ENCODE measurements at places on chromosomes 1 and 21.

DNA sequence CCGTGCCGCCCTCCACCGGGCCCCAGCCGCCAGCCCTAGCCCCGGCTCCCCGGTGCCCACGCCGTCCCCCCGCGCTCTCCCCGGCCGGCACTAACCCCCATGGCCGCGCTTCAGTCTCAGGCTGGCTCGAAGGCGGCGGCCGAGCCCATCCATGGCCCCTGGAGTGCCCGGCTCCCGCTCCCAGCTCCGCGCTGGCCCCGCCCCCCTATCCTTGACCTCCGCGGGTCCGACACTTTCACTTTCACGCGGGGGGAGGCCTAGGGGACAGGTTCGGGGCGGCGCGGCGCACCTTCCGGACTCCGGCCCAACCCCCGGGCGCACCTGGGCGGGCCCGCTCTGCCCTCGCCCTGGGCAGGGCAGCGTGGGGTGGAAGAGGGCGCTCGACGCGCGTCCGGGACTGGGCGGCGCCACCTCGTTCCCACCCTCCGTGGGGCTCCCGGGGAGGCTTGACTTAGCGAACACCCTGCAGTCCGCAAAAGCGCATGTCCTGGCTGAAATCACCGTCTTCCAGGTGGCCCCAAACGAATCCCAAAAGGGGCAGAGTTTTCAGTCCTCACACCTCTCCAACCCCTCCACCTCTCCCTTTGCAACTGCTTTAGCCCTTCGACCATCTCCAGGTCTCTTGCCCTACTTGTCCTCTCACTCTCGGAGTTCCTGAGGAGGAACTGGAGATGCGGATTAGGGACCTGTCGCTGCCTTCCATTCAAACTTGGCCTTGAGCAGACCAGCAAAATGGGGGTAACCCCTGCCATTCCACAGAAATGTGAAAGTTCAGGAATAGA, 3.9 kb upstream of the DENND2D start:
- no peak for DNase-seq

- DNase-seq, result peak; percentile 29
These were observed 1.1 kb downstream of the ZSWIM5 start for GRCh38 chr1:45205011-45205909.

DNA sequence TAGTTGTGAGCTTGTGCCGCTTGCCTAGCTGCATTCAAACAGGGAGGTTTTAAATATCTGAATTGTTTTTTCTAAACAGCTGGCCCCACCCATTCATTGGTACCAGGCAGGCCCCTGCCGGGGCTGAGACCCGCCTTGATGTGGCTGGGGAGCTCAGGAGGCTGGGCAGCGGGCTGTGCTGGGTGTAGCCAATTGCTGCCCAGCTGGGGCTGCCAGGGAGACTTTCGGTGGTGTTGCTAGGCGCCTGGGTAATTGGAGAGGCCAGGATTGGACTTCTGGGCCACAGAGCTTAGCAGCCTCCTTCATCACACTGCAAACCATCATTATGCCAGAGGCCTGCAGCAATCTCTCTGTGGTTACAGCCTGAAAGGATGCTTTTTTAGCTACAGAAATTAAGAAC, 12.2 kb downstream of the RHBDL2 start:
- peak; percentile 26 for DNase-seq

GRCh38 chr1:78348496-78349284, 142.1 kb upstream of the PTGFR start:
- DNase-seq, result peak; percentile 40

Data from fibroblast of lung (primary cell).